ENCODE measurements at places on chromosomes 4 and X.

- no peaks in the 10 kb centered on the region for H3K4me1 ChIP-seq
- no peak overlapping the region for H3K27ac ChIP-seq
- H3K4me3 ChIP-seq, result no peak overlapping the region
- H3K36me3 ChIP-seq, result no peaks in the 10 kb centered on the region
Measured at GRCh38 chr4:234178-234577, 71.1 kb downstream of the ZNF732 start.

DNA sequence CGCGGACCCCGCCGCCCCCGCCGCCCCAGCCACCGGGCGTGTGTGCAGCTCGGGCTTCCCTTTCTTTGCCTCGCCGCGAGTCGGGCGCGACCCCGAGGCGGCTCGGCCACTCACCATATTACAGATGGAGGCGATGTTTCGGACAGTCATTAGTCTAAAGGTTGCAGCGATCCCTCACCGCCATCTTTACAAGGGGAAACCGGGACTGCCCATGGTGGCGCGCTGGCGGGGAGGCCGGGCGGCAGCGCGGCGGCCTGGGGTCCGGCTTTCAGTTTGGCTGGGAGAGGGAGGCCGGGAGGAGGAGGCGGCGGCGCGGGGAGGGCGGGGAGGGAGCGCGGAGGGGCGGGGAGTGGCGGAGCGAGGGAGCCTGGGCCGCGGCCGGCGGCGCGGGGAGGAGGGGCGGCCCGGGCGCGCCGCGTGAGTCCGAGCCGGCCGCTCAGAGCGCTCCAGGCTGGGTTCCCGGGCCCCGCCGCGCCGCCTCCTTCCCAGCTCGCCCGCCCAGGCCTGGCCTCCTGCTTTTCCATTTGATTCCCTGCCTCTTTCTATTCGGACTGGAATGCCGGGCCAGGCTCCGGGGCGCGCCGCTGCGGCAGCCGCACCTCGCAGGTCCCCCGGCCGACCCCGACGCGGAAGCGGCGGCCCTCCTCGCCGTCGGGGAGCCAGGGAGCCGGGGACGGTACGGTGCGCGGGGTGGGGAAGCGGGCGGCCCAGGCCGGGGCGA lies at the start of gene USP46:
Gene USP46, minus strand, starts transcription at position 301 of the 721 bp plus-strand sequence. Its CDS starts 151 bp downstream, at position 150.
- H3K4me1 ChIP-seq, result peaks cover 23% of the 10 kb centered on the region
- H3K27me3 ChIP-seq, result no peaks in the 10 kb centered on the region
- DNase-seq, result peak; percentile 84
- H3K4me3 ChIP-seq, result peak within 1 kb of the TSS; percentile 75

GRCh38 chrX:120305531-120306141 lies 5.6 kb downstream of the TMEM255A start:
- H3K36me3 ChIP-seq, result no peaks in the 10 kb centered on the region
- DNase-seq, result no peak
- no peak overlapping the region for H3K4me3 ChIP-seq

DNA sequence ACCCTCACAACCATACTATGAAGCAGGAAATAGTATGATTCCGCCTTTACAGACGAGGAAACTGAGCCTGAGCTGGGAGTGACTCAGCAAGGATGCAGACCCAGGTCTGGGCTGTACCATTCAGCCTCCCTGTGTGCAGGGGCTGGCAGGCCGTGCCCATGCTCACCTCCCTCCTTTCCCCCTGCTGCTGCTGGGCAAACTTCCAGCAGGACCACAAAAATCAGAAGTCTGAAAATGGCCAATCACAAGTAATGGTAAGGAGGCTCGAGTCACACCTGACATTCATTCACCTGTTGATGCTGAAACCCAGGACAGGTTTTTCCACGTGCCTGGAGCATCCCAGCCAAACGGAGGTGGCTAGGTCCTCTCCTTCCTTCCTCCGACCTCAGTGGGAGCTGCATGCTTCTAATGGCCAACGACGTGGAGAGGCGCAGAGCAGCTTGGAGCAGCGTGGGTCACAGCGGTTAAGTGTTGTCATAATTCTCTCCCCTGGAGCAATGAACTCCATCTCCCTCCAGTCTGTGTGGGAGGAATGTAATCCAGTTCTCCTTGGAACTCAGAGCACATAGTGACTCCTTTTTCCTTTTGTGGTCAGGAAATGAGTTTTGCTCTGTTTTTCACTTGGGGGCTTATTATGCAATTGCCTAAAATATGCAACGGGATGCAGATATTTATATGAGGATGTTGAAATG lies 371.7 kb downstream of the BCOR start:
- peaks cover 2% of the 10 kb centered on the region for H3K4me1 ChIP-seq
- no peak for DNase-seq
- H3K36me3 ChIP-seq, result no peaks in the 10 kb centered on the region

DNA sequence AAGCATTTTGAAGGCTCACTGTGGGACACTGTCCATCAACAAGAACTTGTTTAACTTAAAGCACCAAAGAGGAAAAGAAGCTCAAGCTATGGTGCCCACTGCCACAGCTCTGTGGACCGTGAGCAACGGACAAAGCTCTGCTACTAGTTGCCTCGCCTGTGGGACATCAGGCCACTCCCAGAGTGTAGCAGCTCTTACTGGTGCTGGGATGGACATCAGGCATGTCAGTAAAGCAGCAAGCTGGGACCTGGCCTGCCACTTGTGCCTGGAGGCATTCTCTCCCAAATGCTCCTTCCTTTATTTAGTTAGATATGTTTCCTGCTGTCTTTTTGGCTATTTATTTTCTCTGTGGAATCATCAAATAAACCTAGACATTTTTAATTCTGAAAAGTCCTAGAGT lies 46.7 kb downstream of the TMEM154 start:
- H3K4me3 ChIP-seq, result no peak overlapping the region
- DNase-seq, result no peak
- H3K36me3 ChIP-seq, result peaks cover 4% of the 10 kb centered on the region
- no peaks in the 10 kb centered on the region for H3K4me1 ChIP-seq
- H3K27ac ChIP-seq, result no peak overlapping the region

GRCh38 chrX:2159861-2160260 lies 340.9 kb downstream of the DHRSX start:
- no peak overlapping the region for H3K4me3 ChIP-seq
- no peaks in the 10 kb centered on the region for H3K4me1 ChIP-seq
- H3K27ac ChIP-seq, result no peak overlapping the region
- no peaks in the 10 kb centered on the region for H3K27me3 ChIP-seq
- DNase-seq, result no peak

DNA sequence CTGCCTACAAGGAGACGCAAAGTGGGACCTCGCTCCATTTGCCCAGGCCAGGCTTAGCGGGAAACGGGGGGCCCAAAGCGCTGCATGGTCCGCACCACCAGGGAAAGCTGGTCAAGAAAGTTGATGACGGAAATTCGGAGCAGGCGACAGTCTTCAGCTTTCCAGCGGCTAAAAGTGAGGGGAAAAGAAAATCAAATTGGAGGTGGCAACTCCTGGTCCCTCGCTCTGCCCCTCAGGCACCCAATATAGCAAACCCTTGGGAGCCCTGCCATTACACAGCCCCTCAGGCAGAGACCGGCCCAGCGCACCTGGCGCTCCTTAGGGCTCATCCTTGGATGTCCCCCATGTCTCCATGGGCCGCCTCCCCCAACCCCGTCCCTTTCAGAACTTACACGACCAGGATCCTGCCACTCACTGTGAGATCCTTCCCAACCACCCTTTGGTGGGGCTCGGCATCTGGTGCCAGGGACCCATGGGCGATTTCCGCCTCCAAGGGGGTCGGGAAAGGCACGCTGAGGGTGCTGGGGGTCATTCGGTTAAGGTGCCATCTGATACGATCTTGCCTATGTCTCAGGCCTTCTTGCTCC lies 1.1 kb downstream of the LAGE3 start:
- peaks cover 3% of the 10 kb centered on the region for H3K36me3 ChIP-seq
- H3K27ac ChIP-seq, result peak overlapping the region; percentile 82
- no peak for DNase-seq
- H3K27me3 ChIP-seq, result no peaks in the 10 kb centered on the region
- H3K4me3 ChIP-seq, result peak overlapping the region; percentile 57
- H3K4me1 ChIP-seq, result peaks cover 8% of the 10 kb centered on the region
